HepG2 (cell line): ENCODE measurements at places on chromosomes 1 and 21.

DNA sequence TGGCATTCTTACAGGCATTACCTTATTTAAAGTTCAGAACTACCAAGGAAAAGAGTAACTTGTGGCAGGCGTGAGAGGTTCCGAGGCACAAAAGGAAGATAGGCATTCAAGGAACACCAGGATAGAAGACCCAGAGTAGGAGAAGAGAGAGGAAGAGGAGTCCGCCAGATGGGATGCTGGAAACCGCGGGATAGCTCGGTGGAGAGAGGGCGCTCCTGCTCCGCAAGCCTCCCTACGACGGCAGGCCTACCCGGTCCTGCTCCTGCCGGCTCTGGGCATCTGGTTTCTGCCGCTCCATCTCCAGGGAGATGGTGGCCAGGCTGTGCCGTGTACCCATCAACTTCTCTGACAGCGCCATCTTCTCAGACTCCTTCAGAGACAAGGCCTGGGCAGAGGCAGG is 5.4 kb upstream of the NBPF1 start:
- no peak for DNase-seq

DNA sequence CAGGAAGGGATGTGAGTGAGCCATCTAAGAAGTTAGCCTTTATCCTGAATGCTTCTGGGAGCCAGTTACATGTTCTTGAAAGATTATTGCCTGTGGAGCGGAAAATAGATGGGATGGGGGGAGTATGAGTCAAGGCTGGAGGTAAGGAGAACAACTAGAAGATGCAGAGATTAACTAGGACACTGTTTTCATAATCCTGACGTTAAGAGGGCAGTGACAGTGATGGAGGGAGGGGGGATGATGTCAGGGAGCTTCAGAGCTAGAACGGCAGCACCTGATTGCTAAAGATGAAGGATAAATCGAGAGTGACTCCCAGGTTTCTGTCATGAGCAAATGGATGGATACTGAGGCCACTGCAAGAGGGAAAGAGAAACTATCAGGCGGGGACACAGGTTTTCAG is 10.0 kb upstream of the RCSD1 start:
- no peak for DNase-seq

- no peak for DNase-seq
These were observed 29.0 kb upstream of the SLC19A2 start for GRCh38 chr1:169514566-169515270.

GRCh38 chr1:235843461-235843961 is 23.2 kb downstream of the LYST start:
- DNase-seq, result peak; percentile 44

GRCh38 chr1:198462365-198463019 is 78.0 kb downstream of the ATP6V1G3 start:
- DNase-seq, result no peak

- DNase-seq, result peak; percentile 47
These were observed 39.9 kb downstream of the PEX14 start for GRCh38 chr1:10514490-10515235.

DNA sequence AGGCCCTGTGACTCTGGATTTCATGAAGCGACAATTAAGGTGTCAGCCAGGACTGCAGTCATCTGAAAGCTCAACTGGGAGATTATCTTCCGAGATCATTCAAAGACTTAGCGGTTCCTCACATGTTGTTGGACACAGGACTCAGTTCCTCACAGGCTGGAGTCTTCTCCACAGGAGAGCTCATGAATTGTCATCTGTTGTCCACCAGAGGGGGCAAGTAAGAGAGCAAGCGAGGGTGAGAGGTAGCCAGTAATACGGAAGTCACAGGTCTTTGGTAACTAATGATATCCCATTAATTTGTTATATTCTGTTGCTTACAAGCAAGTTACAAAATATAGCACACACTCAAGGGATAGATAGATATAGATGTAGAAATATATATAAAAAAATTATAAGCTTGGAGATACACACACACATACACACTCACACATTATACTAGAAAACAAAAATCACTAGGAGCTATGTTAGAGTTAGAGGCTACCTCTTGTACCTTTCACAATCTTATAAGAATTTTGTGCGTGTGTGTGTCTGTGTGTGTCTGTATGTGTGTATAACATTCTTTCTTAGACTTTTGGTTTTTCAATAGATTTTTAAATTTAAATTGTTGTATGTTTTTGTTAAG is 1695.3 kb downstream of the BRINP3 start:
- peak; percentile 64 for DNase-seq

DNA sequence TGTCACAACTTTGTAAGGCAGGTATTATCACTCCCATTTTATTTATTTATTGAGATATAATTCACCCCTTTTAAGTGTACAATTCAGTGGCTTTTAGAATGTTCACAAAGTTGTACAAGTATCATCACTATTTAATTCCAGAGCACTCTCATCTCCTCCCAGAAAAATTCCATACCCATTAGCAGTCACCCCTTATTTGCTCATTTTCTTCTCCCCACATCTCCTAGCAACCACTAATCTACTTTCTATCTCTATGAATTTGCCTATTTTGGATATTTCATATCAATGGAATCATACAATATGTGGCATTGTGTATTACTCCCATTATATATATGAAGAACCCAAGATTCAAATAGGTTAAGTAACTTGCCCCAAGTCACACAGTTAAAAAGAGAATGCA is 7.0 kb downstream of the DSTYK start:
- DNase-seq, result no peak

DNA sequence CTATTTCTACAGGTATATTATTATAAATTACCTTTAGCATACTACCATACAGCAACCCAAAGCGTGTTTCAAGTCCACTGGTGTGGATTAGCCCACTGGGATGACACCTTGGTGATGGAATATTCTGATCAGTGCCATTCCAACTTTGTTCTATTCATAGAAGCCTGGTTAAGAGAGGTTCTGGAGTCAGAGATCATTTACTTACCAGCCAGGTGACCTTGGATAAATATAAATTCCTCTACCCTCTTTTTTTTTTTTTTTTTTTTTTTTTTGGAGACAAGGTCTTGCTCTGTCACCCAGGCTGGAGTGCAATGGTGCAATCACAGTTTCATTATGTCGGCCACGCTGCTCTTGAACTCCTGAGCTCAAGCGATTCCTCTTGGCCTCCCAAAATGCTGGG is at the start of gene SPATA45:
SPATA45 (minus strand) TSS at position 101 of the 400 bp plus-strand sequence. CDS start 11,500 bp downstream, outside the sequence.
- DNase-seq, result peak; percentile 32

DNA sequence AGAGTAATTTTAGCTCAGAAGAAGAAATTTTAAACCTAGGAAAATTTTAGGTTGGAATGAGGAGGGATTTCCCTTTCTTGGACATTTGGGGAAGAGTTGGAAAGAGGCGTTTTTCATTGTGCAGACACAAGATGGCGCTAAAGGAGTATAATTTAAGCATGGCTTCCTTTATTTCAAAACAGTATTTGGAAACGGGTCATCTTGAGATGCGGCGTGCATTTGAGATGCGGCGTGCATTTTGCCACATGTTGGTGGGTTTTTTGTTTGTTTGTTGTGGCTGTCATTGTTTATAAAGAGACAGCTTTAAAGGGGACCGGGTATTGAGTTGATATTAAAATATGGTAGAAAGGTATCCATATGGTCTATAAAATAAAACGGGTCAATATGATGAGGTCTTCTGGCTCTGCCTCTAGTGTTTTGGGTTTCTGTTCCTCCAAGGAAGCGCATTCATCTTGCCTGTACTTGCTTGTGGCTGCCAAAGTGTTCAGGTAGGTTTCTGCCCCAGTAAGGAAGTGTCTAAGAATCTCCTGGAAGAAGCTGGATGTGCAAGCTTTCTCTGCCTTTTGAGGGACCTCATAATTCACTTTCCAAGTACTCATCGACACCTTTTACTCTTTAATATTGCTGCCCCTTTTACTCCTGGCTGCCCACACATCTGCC is 210.3 kb downstream of the SLC35F3 start:
- DNase-seq, result peak; percentile 22

DNA sequence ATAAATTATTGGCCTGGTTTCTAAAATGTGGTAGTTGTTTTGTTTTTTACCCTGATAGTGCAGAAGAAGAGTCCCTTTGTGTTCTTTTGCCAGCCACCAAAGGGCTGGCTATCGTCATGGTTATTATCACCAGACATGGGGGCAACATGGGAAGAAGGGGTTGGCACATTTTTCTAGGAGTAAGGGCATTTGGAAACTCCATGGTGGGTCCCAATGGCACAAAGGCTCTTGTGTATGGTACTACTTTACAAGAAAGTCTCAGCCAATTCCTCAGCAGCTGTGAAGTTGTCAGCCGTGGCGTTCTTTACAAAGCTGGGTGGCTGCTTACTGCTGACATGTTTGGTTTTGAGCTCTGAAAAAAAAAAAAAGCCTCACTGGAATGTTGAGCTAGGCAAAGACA is 330.4 kb upstream of the ESRRG start:
- no peak for DNase-seq

GRCh38 chr1:6674771-6675170 is 26.8 kb downstream of the DNAJC11 start:
- DNase-seq, result no peak

DNA sequence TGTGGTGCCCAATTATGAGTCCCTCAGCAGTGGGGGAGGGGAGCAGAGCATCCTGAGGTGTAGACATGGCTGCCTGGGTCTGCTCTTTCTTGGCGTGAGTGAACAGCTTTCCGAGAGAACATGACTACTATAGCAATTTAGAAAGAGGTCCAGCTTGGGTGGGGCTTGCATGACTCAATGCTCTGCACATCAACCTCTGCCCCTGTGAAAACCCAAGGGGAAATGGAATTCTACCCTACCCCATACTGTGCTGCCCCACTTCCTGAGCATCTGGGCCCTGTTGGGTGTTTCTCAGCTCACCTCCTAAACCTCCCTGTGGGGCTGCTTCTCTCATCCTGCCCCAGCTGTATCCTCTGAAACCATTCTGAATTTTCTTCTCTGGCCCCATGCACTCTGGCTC is 8.2 kb upstream of the AZIN2 start:
- no peak for DNase-seq

GRCh38 chr1:41528726-41529605 is 44.5 kb upstream of the EDN2 start:
- DNase-seq, result no peak

- DNase-seq, result no peak
These were observed 4.4 kb downstream of the HFM1 start for GRCh38 chr1:91400133-91400725.

DNA sequence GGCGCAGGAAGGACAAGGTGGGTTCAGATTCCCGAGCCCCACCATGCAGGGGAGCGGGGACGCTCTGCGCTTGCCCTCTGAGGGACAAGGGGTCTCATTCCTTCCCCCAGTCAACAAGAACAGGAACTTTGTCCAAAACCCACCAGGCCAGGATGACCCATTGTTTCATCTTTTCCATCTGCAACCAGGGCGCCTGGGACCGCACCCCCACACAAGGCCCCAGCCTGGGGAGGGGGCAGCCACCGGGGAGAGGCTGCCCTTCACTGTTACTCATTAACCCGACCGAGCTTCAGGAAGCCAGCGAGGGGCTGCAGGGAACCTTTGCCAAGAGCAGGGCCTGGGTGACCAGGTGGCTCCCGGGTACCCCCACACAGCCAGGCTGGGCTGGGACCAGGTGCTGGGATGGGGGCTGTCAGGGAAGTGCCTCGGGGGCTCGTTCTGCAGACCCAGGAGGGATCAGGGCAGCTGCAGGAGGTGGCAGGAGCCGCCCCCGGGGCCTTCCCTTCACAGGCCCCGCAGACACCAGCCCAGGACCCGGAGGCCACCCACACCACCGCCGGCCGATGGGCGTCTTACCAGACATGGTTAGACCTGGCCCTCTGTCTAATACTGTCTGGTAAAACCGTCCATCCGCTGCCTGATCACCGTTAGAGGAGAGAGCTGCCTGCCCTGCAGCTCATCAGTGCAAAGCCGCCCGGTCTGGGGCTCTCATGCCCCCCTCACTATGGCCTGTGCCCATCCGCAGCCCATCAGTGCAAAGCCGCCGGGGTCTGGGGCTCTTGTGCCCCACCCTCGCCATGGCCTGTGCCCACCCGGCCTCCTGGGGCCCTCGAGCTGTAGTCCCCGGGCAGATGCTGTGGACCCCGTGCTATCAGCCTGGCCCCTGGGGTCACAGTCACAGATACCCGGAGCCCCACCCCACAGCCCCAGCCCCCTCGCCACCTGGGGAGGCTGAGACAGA is 4.9 kb upstream of the TTLL10 start:
- peak; percentile 64 for DNase-seq

DNA sequence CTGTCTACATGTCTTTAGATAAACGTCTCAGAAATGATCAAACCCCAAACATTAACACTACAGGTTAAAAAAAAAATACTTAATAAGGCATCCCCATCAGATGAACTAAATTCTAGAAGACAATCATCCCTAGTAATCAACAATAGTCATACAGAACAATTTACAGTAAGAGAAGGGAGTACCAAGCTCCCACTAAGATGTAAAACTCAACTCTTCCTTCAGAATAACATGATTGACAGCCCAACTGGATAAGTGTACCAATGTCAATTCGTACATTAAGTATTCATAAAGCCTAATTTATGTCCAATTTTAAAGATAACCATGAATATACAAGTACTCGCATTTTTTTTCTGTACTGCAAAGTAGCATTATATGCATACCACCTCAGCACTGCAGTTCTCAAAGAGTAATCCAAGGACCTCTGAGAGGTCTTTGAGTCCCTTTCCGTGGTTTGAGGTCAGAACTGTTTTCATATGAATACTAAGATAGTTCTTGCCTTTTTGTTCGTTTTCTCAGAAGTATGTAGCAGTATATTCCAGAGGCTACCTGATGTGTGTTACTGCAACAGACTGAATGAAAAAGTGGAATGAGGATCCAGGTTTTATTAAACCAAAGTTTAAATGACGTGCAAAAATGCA is 6.6 kb downstream of the SCAF4 start:
- DNase-seq, result no peak

- no peak for DNase-seq
These were observed 97.8 kb upstream of the SLC2A1 start for GRCh38 chr1:43056460-43056859.

DNA sequence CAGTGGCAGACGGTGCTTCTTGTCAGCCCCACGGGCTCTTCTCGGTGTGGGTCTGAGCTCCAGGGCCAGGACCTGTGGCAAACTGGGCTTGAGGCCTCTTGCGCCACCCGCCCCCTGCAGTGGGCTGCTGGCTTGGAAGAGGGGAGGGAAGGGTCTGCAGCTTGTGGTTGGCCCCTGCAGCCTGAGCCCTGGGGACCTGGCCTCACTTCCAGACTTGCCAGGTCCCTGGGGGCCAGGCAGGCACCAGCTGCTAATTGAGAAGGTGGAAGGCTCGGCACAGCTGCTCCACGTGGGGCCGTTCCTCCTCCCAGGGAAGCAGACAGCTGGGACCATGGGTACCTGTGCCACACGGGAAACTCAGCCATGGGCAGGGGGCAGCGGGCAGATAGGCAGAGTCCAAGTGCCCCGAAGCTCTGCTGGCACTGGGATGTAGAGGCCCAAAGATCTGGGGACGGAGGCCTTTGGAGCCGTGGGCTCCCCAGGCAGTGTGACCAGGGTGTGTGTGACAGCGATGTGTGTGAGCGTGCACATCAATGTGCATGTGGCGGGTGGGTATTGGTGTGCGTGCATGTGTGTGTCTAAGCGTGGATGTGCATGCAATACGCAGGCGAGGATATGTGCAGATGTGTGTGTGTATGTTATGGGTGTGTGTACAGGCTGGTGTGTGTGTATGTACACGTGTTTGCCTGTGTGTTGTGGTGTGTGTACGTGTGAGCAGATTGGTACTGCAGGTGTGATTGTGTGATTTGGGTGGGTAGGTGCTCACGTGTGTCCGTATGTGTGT is 39.3 kb downstream of the TP73 start:
- no peak for DNase-seq
